ENCODE measurements at places on chromosomes 5 and 9.

GRCh38 chr9:31146485-31147166 is 1237.8 kb upstream of the ACO1 start:
- no peak for DNase-seq

GRCh38 chr5:103036601-103037000 is 83.3 kb downstream of the GIN1 start:
- DNase-seq = no peak

GRCh38 chr9:100555471-100555870 is 22.4 kb upstream of the CAVIN4 start:
- DNase-seq = no peak

- DNase-seq = no peak
Measured at GRCh38 chr9:95783426-95783975, 92.0 kb upstream of the ERCC6L2 start.

DNA sequence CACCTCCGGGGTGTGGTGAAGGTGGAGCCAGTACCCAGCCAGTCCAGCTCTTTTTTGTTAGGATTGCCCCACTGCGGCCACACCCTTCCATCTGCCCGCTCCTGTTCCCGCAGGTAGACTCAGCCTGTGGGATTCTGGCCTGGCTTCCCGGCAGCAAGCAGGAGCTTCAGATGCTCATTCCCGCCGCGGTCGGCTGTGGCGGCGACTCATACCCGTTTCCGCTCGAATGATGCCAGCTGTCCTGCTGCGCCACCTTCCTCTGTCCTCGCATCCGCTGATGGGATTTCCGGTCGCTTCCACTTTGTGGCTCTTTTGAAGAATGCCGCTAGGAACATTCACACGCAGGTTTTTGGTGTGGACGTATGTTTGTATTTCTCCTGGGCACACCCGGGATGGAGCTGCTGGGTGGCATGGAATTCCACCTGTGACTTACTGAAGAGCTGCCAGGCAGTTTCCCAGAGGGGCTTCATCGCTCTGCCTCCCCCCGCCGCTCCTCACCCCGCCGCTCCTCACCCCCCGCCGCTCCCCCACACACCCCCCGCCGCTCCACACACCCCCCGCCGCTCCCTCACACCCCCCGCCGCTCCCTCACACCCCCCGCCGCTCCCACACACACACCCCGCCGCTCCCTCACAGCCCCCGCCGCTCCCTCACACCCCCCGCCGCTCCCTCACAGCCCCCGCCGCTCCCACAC is 60.3 kb downstream of the TENT4A start:
- DNase-seq = no peak

- no peak for DNase-seq
Measured at GRCh38 chr9:130541533-130541932, 37.8 kb upstream of the FUBP3 start.

- no peak for DNase-seq
Measured at GRCh38 chr5:143470120-143470519, 66.6 kb upstream of the NR3C1 start.

GRCh38 chr9:114864471-114864870 is 58.6 kb upstream of the TNFSF15 start:
- no peak for DNase-seq

DNA sequence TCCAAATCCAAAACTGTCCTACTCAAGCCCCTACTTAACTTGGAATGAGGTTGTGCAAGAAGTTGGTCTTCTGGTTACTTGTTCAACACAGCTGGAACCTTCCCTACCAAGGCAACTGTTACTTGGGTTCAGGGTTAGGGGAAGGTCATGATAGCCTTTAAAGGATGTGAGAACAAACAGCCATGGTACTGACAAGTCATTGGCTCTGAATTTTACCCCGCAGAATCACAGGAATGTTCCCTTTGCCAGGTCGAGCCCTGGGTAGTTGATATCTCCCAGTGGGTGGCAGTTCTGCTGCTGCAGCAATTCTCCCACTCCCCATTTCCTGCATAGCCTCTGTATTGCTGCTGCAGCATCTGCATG is 396.1 kb upstream of the MPDZ start:
- no peak for DNase-seq

GRCh38 chr9:104743376-104743985 is 4.0 kb upstream of the NIPSNAP3A start:
- DNase-seq = no peak

GRCh38 chr5:77218263-77218662 is 7.8 kb downstream of the PDE8B start:
- DNase-seq = no peak

- no peak for DNase-seq
Measured at GRCh38 chr5:158287643-158288271, 428.8 kb upstream of the CLINT1 start.

DNA sequence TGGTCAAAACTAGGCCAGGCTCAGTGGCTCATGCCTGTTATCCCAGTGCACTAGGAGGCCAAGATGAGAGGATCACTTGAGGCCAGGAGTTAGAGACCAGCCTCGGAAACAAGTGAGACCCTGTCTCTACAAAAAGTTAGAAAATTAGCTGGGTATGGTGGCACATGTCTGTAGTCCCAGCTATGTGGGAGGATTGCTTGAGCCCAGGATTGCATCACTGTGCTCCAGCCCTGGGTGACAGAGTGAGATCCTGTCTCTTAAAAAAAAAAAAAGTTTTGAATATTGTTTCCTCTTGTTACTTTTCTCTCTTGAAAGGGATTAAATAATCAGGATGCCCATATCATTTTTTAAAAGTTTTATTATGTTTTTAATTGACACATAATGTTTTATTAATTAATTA is 7.6 kb downstream of the ARHGEF37 start:
- DNase-seq = no peak

DNA sequence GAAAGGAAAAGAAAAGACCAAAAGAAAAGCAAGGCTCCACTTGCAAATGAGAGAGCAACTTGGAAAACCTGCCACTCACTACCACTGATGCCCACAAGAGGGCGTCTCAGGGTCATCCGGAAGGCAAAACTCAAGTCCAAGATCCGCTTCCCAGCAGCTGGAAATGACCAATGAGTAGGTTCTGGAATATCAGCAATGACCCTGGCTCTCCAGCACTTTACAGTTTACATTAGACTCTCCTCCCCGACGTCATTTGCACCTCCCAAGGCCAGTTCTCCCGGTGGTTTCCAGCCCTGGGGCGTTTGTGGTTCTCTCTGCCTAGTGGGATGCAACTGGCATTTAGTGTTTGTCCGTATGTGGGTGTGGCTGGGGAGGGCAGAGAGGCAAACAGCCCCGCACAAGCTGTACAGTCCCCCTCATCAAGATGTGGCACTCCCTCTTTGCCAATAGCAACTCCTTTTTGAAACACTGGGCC is 193.8 kb upstream of the ZNF618 start:
- DNase-seq = no peak

DNA sequence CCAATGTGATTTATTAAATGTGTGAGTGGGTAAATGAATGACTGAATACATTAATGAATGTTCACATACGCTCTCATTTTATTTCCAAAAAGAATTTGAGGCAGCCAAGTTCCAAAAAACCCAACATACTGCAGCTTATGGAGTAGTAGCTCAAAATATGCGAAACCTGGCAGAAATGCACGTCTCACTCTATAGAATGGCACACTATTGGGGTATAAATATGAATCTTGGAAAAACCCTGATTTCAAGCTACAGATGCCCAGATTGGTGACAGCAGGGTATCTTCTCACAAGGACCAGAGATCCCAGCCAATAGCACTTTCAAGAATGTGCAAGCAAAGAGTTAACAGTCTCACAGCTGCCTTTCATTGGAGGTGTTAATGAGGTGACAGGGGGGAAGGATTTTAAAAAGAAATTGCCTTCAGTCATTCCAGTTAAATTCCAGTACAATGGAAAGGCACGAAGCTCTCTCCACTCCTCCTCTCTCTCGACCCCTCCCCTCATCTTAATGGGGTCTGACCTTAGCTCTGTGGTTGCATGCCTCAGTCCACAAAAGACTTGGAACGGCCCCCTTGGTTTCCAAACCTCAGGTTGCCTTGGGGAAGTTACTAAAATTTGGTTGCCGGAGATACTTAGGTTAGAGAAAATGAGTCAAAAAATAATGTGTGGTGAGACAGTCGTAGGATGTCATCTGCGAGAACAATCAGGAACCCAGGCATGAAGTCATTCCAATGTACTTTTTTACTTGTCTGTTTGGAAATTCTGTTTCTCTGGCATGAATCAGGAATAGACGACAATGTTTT is 307.4 kb downstream of the NFIB start:
- DNase-seq = no peak

DNA sequence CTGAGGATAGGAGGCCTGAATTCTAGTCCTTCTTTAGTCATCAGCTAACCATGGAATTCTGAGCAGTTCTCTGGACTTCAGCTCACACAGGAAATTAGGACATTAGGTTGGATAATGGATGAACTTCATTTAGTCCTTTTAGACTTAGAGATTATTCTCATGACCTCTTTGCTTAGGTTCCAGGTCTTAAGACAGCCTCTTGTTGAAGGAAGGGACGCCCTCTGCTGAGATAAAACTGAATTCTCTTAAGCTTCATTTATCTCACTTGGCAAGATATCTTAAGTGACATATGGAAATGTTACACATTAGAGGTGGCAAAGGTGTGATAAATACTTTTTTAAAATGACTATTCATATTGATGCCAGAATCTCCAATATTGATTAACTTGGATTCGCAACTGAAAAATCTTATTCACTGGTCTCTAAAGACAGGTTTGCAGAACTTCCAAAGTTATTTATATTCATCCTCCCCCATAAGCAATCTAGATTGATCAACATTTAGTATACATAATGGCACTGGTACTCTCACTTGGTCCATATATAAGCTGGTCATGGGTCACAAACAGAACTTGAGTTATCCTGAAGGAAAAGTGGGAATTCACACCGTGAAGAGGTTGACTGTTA is 16.9 kb upstream of the ZNF366 start:
- no peak for DNase-seq

- DNase-seq = no peak
Measured at GRCh38 chr9:33823801-33824200, 6.8 kb downstream of the UBE2R2 start.

- no peak for DNase-seq
Measured at GRCh38 chr5:54799645-54800044, 185.7 kb downstream of the ESM1 start.

DNA sequence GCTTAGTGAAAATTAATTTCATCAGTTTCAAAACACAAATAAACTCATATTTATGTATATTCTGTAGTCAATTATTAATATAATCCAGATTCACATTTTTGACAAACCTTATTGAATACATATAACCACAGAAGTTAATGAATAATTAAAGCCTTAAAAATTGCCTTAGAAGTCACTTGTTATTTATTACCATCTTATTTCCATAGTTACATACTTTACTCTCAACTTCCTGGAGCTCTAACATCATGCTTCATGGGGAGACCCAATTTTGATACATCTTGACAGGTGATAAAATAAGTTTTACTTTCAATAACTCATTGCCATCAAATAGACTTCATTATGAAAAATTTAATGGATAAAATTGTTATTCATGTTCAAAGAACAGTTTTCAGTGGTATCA is 1038.7 kb downstream of the PTPRD start:
- DNase-seq = no peak

DNA sequence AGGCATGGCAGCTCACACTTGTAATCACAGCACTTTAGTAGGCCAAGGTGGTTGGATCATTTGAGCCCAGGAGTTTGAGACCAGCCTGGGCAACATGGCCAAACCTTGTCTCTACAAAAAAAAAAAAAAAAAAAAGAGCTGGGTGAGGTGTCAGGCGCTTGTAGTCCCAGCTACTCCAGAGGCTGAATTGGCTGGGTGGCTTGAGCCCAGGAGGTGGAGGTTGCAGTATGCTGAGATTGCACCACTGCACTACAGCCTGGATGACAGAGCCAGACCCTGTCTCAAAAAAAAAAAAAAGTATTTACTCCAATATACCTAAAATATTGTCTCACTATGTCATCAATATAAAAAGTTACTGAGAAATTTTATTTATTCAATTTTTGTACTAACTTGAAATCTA is 2.8 kb downstream of the SCAI start:
- no peak for DNase-seq

DNA sequence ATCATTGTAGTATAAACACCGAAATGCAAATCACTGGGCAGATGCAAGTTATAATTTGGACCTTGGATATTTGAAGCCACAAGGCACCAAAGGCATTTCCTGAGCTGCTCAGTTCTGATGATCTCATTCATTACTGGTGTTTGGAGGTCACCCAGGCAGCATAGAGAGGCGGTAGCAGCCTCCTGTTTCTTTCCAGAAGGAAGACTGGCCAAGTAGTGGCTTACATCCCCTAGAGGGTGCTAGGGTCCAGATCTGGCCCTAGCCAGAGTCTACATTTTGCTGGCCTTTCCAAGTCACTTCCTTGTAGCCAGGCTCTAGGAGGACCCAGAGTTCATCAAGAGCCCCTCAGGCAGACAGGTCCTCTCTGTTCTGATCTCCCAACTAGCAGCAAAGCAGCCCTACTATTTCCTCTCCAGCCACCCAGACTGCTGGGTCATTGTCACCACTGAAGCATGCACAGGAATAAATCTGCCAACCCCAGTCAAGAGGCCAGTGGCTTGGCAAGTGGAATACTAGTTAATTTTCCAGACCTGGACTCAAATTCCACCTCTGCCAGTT is 33.4 kb upstream of the TTC1 start:
- DNase-seq = no peak

- no peak for DNase-seq
Measured at GRCh38 chr5:133861161-133861737, 107.2 kb downstream of the C5orf15 start.

GRCh38 chr5:75622564-75622963 is 11.3 kb downstream of the ANKDD1B start:
- DNase-seq = no peak

GRCh38 chr5:104146652-104147051 is 584.1 kb upstream of the NUDT12 start:
- DNase-seq = no peak

DNA sequence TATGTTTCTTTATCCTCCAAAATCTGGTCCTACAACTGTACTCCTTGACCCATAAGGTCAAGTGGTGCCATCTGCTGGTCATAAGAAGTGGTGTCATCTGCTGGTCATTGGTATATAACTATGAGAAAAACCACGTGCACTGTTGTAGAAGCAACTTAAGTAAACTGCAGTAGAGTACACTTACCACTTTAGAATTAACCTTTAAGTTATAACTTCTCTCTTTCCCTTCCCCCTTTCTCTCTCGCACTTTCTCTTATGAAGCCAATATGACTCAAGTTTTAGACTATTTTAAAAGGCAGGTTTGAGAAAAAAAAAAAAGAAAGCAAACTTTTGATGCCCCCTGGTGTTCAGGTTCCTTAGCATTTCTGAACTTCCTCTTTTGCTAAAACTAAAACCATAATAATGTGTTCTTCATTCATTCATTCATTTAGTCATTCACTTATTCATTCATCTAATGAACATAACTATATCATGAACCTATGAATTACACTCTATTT is 12.8 kb upstream of the MTAP start:
- DNase-seq = no peak

GRCh38 chr9:85420750-85421149 is 321.0 kb downstream of the AGTPBP1 start:
- DNase-seq = no peak

GRCh38 chr5:146208916-146209522 is 5.6 kb downstream of the RBM27 start:
- no peak for DNase-seq
